Thoracic aorta (tissue), 2 donors: ENCODE measurements at places on chromosomes 12 and 14.

DNA sequence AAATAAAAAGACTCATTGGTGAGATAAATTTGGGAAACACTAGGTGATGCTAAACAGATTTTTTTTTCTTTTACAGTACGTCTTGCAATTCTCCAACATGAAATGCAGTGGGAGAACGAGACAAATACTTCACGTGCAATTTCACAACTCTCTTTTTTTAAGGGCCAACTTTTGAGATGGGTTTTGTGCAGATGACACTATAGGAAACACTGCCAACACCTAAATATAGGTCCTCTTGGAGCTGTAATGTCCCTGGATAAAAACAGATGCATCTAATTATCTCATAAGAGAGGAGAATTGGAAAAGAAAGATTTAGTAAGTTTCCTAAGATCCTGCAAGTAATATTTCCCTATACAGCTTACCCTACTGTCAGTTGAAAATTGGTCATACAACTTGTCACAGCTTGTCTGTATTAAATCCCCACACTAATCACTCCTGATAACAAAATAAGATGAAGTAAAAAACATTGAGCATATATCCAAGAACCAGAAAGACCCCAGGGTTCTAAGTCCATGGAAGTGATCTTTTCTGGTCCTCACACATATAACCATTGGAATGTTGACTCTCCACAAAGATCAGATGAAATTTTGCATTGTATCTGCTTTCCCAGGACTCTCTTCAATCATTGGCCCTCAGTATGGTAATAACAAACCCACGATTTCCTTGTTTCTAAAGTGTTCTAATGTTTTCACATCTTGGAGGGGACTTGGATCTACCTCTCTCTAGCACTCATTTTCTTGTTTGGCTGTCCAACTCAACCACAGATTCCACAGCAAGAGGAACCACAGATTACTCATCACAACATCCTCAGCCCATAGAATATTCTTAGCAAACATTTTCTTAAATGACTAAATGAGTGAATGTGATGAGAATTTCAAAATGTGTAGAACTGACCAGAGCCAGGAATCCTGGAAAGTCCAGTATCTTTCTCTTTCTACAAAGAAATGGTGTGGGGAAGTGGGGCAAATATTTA, 769.4 kb upstream of the USP15 start:
- DNase-seq = no peak

DNA sequence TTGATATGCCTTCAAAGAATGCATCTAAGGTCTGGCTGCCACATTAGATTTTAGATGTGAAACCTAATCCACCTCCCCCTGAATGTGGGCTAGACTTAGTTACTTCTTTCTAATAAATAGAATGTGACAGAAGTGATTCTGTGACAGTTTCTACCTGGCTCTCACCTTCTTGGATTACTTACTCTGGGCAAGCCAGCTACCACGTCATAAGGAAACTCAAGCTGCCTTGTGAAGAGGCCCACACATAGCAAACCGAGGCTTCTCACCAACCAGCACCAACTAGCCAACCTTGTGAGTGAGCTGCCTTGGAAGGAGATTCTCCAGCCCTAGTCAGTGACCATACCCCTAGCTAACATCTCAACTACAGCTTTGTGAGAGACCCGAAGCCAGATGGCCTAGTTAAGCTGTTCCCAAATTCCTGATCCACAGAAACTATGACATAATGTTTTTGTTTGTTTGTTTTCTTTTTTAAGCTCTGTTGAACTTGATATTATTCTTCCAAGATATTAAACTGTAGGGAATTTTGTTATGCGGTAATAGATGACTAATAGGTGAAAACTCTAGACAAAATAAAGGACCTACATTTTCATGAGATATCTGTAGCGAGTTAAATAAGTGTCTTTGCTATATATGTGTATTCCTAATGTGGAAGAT, 6.2 kb downstream of the GPR19 start:
- DNase-seq = no peak

- no peak for DNase-seq
Observed at GRCh38 chr12:104720339-104721038, 237.6 kb downstream of the SLC41A2 start.

- no peak for DNase-seq
Observed at GRCh38 chr12:45669792-45670191, 59.7 kb upstream of the ARID2 start.

- DNase-seq = no peak
Observed at GRCh38 chr12:6551063-6551461, 4.8 kb downstream of the IFFO1 start.

DNA sequence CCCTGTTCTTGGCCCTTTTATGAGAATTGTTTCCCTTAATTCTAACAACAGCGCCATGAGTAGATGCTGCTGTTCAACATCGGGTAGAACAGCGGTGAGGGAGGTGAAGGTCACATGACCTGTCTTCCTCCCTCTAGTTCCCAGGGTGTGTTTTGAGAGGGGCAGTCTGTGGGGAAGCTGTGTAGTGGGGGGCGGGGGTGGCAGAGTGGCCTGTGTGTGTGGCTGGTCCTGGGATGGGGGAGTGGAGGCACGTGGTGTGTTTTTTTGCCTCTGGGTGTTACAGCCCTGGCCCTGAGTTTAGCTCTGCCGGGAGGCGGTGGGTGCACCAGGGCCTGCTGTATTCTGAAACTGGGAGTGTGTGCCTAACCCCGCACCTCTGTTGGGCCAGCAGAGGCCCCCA, 202.7 kb downstream of the TSPAN9 start:
- no peak for DNase-seq

- no peak for DNase-seq
Observed at GRCh38 chr12:119060847-119061796, 79.8 kb downstream of the SRRM4 start.

GRCh38 chr14:39160494-39160893, 9.6 kb downstream of the TRAPPC6B start:
- DNase-seq = no peak

DNA sequence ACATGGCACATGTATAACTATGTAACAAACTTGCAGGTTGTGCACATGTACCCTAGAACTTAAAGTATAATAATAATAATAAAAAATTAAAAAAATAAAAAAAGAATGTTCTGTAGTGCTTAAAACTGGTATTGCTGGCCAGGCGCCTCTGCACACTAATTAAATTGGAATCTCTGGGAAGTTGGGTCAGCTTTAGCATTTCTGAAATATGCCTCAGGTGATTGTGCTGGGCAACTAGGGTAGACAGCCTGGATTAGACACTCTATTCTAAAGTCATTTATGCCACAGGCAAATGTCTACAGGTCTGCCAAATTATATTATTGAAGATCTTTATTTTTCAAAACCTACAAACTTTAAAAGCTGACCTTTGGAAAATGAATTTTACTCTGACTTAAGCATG, 55.3 kb downstream of the PPM1H start:
- DNase-seq = no peak

DNA sequence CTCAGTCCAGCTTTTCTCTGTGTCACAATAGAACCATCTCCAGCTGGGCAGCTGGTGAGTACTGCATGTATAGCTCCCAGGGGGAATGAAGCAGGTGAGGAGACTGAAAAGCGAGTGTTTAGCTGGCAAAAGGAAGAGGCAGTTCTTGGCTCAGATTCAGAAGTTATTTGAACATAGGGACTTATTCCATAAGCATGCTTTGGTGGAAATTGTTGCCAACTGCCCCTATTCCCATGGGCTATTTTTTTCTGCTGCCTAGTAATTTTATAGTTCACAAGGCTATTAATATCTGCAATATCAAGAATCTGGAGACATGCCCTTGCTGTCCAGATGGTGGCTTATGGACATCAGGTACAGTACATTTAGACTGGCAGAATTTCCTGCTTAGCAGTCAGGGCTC, 1112.7 kb downstream of the LRFN5 start:
- no peak for DNase-seq

DNA sequence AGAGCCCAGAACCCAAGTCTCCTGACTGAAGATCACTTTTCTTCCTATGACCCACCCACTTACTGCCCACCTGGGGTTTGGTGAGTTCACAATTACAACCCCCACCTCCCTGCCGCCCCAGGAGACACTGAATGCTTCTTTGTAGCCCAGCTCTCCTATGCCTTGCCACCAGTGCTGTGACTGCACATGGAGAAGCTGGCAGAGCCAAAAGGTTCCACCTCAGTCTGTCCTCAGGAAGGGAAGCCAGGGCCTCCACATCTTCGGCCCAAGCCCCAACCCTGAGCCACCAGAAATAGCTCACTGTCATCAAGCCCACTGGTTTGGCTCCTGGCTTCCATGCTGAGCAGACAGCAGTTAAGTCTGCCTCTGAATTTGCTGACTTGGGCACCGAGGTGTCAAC, 25.6 kb downstream of the OTUB2 start:
- DNase-seq = no peak

DNA sequence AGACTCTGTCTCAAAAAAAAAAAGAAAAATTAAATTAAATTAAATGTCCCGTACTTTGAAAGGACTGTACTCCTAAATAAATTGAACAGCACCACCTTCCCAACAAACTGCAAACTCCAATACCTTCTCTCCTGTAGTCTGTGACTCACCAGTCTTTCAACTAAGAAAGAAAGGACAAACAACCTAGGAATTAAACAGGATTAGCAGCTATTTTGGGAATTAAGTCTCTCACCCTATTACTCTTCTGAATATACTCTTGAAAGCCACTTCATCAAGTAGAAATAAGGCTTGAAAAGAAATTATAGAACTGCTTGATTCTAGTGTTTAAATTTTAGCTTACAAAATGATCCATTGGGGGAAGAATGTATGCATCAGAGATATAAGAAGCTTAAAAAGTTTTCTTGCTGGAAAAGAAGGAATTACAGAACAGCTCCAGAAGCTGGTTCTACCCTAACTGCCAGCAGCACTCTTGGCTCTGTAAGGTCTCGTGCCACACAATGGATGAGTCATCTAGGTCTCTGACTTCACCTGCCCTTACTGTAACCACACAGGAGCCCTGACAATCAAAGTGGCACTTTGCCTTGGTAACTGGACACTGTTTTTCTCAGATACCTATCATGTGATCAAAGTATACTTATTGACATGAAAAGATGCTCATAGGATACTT, 57.0 kb upstream of the CERS5 start:
- DNase-seq = no peak

DNA sequence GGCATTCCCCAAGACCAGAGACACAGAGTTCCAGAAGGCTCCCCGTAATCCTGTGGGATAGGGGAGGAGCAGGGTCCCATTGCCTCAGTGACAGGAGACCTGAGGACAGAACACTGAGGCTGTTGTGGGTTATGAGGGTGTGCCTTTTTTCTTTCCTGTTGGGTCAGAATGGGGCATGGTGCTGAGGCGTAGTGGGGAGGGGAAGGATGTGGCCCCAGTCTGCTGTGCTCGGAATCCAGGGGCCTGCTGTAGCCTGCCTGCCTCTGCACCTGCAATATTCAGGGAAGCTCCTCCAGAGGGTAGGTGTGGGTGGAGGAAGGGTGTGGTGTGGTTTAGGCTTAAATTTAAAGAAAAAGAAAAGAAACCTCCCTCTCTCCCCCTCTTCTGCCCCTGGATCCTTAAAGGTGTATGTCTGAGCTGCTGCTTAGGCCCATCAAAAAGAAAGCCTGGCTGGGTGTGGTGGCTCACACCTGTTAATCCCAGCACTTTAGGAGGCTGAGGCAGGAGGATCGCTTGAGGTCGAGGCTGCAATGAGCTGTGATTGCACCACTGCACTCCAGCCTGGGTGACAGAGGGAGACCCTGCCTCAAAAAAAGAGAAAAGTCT, 18.7 kb downstream of the PLEKHG3 start:
- no peak for DNase-seq

DNA sequence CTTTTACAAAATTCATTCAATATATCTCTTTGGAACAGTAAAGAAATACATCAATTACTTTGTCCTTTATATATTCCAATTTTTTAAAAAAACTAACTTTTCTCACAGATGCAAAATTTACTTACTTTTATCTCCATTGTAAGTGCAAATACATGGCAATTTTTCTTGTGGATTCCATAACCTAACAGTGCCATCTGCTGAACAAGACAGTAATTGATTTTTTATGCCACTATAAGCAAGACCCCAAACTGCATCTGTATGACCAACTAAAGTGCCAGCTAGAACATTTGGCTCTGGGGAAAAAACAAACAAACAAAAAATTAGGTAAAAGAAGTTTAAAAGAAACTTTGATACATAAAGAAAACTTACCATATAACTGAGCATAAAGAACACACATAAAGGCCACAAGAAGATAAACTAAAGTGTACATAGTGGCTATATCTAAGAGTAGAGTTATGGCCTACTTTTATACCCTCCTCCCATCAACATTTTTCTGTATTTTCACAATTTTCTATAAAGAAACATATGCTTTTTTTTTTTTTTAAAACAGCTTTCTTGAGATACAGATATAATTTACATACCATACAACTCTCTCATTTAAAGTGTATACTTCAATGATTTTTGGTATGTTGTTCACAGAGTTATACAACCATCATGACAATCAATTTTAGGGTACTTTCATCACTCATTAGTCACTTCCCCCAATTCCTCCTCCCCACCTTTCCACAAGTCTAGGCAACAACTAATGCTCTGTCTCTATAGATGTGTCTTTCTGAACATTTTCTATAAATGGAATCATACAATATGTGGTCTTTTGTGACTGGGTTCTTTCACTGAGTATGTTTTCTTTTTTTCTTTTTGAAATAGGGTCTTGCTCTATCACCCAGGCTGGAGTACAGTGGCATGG, 32.6 kb downstream of the COCH start:
- no peak for DNase-seq

DNA sequence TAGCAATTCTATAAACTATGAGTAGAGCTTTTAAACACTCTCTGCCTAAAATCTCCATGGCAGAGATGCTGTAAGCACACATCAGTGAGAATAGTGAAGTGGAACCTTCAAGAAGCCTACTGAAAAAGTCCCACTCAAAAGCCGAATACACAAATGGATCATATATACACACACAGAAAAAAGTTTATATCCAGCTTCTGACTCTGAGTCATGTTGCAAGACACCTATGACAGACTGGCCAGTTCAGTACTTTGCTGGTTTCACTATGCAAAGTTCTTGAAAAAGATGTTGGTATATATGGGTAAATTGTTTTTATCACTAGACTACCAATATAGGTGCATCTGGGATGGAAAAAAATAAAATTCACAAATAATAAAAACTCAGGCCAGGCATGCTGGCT, 126.1 kb downstream of the KCNK10 start:
- no peak for DNase-seq

GRCh38 chr14:100426314-100426713, 103.2 kb downstream of the SLC25A47 start:
- DNase-seq = no peak

DNA sequence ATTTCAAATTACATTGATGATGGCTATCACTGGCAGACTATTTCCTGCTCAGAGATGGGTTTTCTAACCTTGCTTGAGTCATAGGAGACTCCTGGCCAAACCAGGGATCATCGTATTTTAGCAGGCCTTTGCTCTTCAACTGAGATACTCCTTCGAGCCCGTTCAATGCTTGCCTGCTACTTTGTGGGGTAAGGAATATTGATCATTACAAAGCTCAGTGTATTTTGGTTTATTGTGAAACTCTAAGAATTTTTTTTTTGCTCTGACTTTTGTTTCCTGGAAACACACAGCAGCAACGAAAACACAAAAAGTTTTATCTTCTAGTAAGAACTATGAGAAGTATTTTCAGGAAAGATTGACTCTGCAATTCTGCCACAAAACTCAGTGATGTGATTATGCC, 4.1 kb downstream of the GPRC5D start:
- no peak for DNase-seq

- DNase-seq = no peak
Observed at GRCh38 chr14:51431033-51431709, 191.1 kb downstream of the TMX1 start.
